ENCODE measurements at places on chromosomes 2 and 18. TPM values are rescaled to one million over a fixed set of nuclear protein-coding genes. Genes with fewer than 3 reads are reported as not detected.

DNA sequence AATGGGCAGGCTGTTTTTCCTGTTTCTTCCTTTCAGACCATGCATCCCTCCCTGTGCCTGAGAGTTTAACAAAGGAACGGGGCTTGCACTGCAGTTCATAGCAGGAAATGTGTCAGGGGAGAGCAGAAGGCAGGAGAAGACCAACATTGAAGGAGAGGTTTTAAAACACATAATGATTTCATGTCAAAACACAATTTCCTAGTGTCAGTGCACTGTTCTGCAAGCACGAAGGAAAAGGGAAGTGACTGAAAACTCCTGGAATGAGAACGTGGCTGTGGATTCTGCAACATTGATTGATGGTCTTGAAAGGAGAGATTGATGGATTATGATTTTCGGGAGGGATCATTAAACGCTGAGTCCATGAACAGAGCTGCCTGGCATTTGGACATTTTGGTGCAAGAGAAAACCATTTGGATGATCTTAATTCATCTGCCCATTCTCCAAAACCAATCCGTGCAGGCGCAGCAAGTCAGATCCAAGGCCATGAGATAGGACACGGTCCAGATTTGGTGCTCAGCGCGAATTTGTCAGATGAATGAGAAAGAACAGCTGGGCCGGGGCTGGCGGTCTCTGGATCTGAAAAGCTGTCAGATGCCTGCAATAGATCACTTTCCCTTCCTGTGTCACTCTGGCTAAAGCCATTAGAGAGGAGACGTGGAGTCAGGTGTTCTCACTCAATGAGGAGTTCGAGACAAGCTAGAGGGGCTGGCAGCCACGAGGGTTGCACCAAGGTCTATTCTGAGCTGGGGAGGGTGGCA lies 38.4 kb downstream of the C1QL2 start:
- no peak for DNase-seq

DNA sequence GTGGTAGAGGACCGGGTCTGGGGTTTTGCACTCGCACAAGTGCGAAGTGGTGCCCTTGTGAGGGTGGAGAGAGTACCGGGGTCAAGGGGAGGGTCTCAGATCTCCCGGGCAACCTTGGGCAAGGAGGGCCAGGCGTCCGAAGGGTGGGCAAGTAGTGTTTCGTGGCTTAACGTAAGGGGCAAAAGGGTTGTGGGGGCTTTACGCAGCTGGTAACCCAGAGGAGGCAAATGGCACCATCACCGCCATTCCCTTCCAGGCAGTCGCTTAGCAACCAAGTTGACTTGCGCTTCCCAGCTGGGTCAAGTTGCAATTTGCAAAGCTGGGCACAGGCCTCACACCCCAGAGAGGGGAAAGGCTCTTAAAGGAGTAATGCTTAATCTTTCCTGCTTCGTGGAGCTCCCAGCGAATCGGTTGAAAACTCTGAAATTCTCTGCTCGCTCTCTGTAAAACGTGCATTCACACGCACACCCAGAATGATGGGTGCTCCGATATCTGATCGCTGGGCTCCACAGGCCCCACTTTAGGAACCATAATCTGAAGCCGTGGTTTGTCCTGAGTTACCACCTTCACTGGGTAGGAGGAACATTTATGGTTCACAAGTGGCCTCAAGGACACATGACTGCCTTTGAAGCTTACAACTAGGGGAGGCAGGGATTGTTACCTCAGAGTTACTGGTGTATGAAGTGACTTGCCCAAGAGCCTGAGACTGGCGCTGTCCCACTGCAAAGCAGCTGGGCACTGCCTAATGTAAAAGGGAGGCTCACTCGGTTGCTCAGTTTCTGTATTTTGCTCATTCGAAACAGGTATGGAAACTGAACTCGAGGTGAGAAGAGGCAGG lies 127.9 kb downstream of the UXS1 start:
- no peak for DNase-seq

DNA sequence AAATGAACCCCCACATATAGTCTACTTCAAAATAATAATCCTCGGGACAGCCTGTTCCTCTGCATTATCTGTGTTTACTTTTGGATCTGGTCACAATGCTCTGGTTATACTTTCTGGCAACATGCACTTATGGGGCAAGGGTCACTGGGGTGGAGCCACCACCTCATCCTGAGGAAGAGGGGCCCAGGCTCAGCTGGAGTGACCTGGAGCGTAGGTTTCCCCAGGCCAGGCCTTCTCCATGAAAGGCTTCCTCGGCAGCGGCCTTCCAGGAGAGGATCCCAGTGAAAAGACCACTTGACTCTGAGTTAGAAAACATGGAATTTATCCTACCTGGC lies 237.4 kb downstream of the SETBP1 start:
- DNase-seq = no peak

Gene HTRA2
- total RNA-seq = 23.2 TPM

Gene METTL4
- 23.9 TPM for total RNA-seq

GRCh38 chr18:62420151-62420512 lies 95.0 kb downstream of the TNFRSF11A start:
- no peak for DNase-seq

- no peak for DNase-seq
Observed at GRCh38 chr2:120828829-120829632, 93.4 kb downstream of the GLI2 start.

- DNase-seq = no peak
Observed at GRCh38 chr2:211944572-211944971, 594.0 kb downstream of the ERBB4 start.

Gene DPP10
- total RNA-seq = not detected

DNA sequence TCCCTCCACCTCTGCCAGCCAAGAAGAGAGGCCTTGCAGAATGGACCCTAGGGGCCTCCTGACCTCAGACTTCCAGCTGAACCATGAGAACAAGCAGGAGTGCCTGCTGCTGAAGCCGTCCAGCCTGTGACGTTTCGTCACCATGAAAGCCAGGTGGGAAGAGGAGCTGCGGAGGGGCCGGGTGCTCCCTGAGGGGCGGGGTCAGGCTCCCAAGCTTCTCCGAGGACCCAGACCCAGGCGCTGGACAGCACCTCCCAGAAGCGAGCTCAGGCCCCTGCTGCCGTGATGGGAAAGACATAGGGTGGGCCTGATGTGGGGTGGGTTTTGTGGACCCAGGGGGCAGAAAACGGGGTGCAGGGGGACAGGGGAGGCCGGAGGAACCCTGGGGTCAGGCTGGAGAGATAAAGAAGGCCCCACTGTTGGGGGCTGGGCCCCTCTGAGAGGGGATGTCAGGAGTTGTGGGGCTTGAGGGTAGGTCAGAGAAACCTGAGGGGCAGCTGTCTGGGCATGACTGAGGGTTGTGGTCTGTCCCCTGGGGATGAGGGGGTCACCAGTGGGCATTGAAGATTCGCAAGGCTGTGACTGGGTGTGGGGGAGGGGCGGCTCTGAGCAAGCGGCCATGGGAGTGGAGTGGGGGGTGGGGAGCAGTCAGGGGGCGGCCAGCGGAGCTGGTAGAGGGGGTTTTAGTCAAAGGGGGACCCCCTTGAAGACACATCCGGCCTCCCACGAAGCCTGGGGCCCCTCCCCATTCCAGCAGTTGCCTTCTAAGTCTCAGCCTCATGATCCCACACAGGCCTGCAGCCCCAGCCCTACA lies 73.4 kb upstream of the ODC1 start:
- no peak for DNase-seq

GRCh38 chr2:118241128-118241527 lies 152.9 kb downstream of the INSIG2 start:
- no peak for DNase-seq

- DNase-seq = no peak
Observed at GRCh38 chr2:46837704-46838103, 77.9 kb downstream of the MCFD2 start.

DNA sequence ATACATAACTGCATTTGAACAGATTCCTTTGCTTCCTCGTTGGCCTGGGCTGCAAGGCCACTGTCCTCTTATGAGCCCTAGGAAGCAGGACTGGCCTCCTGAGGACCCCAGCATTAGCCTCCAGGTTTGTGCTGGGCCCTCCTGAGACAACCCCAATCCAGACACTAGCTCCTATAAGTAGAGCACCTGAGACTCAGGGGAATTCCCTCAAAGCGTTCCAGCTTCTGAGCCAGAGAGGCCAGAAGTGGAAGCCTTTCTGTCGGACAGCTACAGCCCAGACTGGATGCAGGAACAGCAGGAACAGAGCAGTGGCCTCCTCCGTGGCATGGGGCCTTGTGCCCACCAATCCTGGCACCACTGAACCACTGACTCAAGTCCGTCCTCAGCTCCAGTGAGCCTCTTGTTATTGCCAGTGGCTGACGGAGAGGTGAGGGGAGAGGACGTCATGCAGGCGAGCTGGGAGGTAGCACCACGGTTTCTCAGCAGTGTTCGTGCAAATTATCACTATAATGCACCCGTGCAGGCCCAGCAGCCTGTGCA lies 67.2 kb downstream of the NPAS2 start:
- DNase-seq = no peak

Gene BOLL
- not detected for total RNA-seq

DNA sequence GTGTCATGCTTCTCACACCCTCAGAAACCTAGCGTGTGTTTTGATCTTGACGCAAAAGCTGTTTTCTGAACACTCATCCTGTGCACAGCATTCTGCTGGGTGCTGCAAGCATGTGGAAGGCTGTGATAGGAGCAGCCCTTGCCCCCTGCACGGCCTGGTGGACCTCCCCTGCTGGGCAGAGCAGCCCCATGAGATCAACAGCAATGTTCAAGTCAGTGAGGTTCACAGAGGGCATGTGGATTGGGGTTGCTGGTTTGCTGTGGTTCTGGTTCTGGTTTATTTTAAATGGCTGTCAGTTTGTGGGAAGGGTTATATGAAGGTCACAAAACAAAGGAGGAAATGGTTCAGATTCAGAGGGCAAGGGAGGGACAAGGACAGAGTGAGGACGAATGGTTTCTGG lies 71.3 kb downstream of the SOWAHC start:
- DNase-seq = no peak

DNA sequence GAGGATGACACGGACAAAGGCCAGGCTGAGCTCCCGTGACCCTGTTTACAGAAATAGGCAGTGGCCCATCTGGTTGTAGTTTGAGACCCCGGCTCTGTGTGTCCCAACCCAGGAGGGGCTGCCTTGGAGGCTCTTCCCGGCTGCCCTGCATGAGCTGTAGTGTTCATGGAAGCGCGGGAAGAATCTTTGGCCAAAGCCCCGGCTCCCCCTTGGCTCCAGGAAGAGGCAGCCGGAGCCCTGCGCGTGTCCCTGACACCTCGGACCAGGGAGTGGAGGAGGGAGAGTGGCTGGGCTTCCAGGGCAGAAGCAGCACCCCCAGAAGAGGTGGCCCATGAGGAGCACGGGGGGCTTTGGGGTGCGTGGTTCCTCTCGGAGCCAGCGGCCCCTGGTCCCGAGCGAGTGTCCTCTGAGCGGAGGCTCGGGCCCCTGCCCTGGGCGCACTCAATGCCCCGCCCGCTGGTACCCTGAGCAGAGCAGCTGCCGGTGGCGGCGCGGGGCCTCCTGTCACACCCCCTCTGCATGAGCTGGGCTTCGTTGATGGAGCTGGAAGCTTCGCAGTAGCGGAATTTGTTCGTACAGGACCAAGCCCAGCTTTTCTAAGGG lies 21.7 kb downstream of the GPR35 start:
- DNase-seq = no peak

Gene DSC3
- not detected for total RNA-seq

DNA sequence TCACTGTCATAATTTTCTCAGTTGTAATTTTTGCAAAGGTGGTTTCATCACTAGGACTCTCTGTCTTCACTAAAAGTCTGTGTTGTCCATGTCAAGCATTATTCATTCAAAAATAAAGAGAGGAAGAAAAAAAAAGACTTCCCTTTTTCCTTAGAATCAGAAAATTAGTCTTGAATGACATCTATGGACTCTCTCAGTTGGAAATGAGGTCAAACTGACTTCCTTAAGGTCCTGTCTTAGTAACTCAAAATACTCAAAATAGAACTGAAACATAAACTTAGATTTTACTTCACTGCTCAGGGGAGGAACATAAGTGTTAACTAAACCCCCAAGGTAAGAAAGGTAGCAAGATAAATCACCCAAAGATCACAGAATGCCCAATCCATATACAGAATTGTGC lies 2.2 kb upstream of the ZNF407 start:
- no peak for DNase-seq

- no peak for DNase-seq
Observed at GRCh38 chr18:76454418-76454817, 40.6 kb downstream of the ZNF516 start.

DNA sequence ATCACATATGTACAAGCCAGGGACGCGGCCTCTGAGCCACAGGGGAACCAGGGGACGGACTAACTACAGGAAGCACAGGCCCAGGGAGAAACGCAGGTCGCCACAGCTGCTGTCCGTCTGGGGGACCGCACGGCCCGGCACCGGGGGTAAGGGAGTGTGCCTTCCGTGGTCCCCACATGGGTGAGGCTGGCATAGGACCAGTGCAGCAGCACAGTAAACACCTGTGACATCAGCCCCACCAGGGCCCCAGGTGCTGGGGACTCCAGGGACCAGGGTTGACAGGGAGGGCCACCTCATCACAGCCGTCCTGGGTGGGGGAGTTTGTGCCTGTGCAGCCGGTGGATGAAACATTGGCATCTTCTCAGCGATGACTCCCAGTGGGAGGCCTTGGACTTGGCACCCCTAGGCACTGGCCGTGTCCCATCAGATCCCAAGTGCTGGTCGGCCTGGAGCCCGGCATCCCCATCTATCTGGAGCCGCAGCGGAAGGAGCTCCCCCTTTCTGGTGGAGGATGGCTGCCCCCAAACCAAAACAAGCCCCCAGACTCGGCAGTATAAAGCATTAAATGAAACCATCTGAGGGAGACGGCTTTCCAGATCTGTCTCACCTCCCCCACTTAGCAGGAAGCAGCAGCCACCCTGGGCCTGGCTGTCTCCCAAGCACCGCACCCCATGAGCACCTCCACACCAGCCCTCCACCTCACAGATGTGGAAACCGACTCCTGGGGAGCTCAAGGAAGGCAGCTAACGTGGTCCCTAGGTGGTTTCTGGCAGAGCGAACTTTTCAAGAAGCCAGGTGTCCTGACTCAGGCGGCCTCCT lies 22.5 kb downstream of the AQP12A start:
- no peak for DNase-seq

DNA sequence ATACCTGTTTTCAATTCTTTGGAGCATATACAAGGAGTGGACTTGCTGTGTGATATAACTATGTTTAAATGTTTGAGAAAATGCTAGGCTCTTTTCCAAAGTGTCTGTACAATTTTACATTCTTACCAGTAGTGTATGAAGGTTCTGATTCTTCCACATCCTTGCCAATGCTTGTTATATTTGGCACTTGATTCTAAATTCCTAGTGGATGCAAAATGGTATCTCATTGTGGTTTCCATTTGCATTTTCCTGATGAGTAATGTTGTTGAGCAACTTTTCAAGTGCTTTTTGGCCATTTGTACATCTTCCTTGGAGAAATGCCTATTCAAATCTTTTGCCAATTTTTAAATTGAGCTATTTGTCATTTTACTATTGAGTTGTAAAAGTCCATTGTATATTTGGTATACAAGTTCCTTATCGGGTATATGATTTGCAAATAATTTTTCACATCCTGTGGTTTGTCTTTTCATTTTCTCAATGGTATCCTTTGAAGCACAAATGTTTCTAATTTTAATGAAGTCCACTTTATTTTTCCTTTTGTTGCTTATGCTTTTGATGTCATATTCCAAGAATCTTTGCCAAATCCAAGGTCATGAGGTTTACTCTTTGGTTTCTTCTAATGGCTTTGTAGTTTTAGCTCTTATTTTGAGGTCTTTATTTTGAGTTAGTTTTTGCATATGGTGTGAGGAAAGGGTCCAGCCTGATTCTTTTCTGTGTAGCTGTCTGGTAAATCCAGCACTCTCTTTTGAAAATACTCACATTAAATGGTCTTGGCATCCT lies 33.2 kb upstream of the CWC22 start:
- no peak for DNase-seq
